ENCODE measurements at places on chromosomes 2 and 18.

DNA sequence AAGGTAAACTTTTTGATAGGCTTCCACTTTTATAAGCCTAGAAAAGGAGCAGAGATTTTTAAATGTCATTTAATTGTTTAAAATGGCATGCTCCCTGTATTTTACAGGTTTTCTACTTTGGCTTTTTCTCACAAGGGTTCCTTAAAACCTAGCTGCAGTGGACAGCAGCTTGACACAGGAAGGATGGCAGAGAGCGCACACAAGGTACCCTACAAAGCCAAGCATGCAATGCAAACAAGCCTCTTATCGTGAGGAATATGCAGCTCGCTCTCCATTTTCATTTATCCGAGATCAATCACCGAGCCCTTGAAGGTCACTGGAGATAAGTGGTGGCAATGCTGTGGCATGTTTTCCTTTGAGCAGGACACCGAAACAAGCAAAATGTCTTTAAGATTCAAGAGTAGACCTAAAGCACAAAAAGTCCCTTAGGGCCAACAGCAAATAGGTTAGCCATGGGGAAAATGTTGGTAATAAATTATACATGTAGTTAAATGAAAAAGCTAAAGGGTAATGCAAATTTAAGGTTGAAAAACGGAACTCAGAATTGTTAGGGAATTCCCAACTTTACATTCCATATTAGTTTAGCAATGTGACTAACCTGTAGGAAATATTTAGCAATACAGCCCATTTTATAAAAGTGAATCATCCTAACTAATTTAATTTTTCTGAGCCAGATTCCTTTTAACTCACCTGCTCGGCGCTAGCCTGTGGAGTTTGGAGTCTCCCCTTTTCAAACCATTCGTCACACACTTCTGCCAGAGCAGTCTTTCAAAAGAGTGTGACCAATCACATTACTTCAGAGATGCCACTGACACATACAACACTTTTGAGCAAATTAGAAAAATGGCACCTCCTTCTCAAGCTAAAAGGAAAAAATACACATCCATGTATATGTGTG lies 337.9 kb upstream of the PKDCC start:
- DNase-seq = no peak

DNA sequence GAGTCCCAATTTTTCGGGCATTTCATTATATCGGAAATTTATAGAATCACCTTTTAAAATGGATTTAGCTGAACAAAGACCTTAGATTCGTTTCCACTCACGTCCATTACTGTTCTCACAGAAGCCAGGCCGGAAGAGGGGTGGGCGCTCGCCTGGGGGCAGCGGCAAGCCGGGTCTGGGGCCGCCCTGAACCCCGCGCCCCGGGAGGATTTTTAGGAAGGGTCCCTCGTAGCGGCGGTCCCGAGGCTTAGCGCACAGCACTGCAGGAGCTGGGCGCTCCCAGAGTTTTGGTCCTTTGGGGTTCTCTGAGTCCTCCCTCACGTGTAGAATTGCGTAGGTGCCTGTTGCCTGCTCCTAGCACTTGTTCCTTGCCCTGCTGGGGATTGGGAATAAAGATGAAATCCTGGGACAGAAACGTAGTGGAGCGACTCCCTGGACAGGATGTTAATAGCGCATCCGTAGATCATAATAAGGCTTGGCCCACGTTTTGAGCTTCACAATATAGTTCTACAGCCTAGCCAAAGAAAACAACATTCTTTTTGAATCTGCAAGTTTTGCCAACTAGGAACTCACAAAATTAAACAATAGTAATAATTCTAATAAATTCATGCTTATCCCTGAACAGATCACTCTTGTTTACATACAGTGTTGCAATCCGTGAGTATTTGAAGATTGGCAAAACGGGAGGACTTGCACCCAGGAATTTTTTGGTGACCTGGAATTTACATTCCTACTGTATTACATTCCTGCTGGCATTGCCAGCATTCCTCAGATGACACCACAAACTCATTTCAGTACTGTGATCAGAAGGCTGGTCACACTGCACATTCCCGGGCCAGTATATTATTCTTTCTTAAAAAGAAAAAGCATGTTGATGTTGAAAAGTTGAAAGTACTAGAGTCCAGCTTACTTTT lies 875 bp downstream of the C18orf63 start:
- DNase-seq = no peak

- DNase-seq = no peak
Observed at GRCh38 chr2:19846030-19846429, 55.8 kb downstream of the TTC32 start.

GRCh38 chr2:114134146-114134545 lies 244.3 kb downstream of the ACTR3 start:
- DNase-seq = no peak

DNA sequence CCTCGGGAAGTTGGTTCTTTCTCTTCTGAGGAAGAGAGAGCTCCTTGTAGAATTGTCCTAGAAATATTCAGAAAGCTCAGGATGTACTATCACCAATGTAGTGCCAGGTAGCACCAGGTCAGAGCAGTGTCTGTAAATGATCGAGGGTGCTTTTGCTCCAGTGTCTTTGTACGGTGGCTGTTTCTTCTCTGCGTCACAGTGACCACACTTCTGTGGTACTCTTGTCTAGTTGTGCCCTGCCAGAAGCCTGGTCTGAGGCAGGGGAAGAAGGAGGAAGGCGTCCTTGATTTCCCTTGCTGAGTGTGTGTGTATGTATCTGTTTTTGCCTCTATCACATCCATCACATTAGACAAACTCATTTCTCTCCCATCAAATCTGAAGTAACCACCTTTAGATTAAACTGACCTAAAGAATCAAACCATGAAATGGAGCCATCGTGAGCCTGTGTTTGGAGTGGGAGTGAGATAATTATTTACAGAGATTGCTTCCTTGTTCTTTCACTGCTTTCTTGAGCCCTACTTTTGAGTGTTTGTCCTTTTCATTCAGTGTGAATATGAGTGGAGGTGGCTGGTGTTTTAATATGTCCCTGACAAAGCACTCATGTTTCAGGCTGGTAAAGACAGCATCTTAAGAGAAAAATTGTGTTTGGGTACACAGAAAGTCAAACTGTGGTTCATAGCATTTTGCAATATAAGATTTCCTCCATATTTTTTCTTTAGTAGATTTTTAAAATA lies 97.2 kb downstream of the ACOXL start:
- DNase-seq = no peak

GRCh38 chr2:105780606-105781005 lies 35.9 kb downstream of the NCK2 start:
- no peak for DNase-seq

- DNase-seq = no peak
Observed at GRCh38 chr18:58118536-58118935, 74.5 kb downstream of the NEDD4L start.

DNA sequence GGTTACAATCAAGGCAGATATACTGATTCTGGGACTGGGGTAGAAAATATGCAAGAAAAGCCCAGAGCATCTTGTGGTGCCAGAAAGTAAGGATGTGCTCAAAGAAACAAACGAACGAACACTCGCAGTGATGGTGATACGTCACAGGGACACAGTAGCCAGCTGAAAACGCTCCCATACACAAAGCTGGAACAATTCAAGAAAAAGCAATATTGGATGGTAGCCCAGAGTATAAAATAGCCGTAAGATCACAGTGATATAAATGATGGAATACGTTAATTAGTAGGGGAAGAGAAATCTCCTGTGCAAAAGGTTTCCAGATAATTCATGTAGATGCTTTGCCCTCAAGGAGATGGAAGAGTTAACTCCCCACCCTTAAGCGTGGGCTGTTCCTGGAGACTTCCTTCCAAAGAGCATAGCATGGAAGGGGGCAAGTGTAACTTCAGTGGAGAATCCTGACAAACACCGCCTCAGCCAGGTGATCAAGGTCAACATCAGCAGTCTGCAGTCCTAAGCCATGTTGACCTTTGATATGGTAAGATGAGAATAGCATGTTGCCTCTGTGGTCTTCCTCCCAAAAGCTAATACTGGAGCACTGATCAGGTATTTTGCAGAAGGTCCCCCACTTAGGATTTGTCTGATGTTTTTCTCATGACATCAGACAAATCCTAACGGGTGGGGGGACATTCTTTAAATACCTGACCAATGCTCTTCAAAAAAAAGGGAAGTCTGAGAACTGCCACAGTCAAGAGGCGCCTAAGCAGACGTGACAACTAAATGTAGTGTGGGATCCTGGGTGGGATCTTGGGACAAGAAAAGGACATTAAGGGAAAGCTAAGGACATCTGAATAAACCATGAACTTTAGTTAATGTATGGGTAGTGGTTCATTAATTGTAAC lies 99.0 kb downstream of the NCK2 start:
- no peak for DNase-seq

DNA sequence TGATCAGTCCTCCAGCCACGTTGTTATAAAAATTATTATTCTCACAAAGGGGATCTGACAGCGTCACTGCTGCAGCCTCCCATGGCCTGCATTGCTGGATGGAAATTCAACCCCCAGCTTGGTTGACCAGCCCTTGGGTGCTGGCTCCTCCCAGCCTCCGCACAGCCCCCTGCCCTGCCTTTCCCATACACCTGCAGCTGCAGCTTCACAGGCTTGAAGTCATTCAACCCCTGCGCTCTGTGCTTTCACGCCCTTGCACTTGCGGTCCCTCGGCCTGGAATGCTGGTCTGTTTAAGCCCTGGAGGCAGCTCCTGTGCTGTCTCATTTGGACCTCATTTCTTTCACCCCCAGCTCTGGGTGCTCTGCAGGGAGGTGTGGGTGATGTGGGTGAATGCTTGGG lies 860 bp upstream of the CD8A start:
- DNase-seq = no peak

DNA sequence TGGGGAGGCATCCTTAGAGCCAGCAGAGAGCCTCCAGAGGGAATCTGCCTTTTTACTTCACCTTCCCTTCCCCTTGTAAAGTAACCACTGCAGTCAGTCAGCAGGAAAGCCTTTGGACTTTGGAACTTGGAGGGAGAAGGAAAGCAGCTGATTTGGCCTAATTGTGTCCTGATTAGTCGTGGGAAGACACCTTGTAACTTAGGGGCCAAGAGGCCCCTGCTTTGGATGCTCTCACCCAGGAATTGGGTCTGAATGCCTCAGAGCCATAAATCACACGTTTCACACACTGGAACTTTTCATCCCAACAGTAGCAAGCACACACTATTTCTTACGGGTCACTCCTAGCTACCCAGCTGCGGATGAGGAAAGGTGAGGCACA lies 81.0 kb upstream of the PPM1B start:
- no peak for DNase-seq

GRCh38 chr2:2484301-2484700 lies 153.2 kb upstream of the MYT1L start:
- DNase-seq = no peak

DNA sequence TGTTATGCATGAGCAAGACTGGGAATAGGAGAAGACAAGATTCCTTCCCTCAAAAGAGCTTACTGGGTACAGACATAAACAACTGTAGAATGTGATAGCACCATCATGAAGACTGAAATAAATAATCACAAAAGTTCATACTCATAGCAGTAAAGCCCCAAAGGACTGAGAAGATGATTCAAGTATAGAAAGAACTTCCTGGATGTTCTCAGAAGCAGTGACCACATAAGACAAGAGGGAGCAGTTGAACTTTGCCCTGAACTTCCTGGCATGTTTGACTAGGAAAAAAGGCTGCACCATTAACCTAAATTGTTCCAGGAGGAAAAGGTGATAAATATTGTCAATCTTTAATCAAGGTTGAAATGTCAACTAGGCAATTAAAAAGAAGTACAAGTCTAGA lies 57.8 kb upstream of the CCDC141 start:
- DNase-seq = no peak

- no peak for DNase-seq
Observed at GRCh38 chr2:68789603-68790002, 55.0 kb downstream of the ARHGAP25 start.

- no peak for DNase-seq
Observed at GRCh38 chr18:59359576-59359952, 499 bp upstream of the LMAN1 start.

- no peak for DNase-seq
Observed at GRCh38 chr18:35466815-35467623, 30.7 kb downstream of the INO80C start.

DNA sequence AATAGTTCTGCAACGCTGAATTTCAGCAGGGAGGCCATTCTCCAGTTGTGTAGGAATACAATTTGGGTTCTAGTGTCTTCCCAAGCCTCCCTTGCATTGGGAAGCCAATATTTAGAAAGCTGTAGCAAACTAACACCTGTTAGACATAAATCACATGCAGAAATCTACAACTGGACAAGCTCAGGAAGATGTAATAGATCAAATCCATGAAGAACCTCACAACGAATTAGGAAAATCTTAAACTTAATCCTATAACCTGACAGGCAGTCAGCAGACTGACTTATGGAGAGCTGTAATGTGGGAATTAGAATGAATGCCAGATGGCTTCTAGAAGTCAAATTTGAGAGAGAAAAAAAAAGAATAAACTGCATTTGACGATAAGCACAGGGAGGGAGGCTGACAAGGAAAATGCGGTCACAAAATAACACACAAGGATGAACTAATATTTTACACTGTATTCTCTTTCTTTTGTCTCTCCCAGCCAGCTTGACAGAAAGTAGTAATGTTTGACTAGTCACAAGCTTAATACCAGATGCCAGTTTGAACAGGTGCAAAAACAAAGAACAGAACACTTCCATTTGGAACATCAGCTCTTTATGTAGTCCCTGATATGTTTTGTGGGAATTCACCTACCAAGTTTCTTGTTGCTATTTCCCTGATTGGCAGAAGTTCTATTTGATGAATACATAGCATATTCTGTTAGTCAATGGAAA lies 50.8 kb upstream of the FANCL start:
- no peak for DNase-seq

- DNase-seq = peak; percentile 19
Observed at GRCh38 chr18:49849331-49850217, 36.2 kb upstream of the ACAA2 start.

DNA sequence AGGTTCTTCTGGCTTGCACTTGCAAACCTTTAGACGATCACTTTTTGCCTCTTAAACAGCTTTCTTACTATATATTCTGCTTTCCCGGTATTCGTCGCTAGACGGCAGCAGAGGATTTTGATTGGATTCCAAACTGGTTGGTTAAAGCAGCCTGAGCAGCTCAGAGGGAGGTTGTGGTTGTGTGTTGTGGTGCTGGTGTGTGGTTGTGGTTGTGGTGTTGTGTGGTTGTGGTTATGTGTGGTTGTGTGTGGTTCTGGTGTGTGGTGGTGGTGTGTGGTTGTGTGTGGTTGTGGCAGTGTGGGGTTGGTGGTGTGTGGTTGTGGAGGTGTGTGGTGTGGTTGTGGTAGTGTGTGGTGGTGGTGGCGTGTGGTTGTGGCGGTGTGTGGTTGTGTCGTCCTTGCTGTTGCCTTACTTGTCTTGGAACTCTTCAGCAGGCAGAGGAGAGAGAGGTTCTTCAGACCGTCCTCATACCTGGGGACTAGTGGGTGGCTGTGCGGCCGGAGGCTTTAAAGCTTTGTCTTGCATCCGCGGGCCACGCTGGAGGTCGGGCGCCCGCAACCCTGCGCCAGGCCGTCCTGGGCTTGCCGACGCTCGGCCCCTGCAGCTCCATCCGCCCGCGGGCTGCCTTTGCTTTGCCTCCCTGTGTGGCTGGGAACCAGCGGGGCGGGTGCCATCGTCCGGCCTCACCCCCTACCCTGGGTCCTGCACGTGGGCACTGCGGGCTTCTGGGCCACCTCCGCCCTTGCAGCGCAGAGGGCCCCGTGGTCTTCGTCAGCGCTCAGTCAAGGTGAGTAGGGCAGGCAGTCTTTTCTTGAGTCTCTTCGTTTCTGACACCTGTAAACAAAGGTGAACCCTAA lies 190.8 kb downstream of the ARHGAP28 start:
- peak; percentile 34 for DNase-seq
